ENCODE measurements at places on chromosomes 11 and 22.

- DNase-seq, result peak; percentile 100
Measured at GRCh38 chr11:119121008-119121810, at the start of gene HINFP. Gene HINFP (plus strand): TSS chr11:119121580. CDS start chr11:119126945, 5,365 bp downstream.

GRCh38 chr11:119686177-119686882 is 42.7 kb downstream of the NECTIN1 start:
- DNase-seq, result no peak

- DNase-seq, result no peak
Measured at GRCh38 chr11:72001834-72002591, 3.3 kb downstream of the IL18BP start.

DNA sequence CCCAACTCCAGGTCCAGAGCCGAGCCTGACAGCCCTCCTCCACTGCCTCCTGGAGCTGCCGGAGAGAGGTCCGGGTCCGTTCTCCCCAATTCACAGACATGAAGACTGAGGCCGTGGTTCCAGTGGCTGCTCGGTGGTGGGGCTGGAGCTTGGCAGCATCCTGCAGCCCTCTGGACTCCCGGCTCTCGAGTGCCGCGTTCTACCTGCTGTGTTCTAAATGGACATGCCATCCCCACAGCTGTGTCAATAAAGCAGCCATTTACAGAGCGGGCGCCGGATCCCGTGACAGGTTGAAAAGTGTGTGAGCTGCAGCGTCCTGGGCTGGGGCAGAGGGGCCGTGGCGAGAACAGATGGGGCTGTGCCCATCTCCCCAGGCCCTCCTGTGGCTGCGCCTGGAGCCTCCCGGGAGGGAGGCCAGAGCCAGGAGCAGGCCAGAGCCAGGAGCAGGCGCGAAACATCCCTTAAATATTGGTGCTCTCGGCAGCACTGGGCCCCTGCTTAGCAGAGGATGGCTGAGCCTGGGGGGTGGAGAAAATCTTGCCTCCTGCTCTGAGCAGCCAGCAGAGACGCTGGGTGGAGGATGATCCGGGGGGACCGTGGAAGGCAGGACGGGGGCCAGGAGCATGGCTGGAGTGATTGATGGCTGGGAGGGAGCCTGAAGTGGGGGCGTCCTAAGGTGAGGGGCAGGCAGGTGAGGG is 46.2 kb downstream of the FLRT1 start:
- peak; percentile 98 for DNase-seq
